Right cardiac atrium (tissue), 5 donors: ENCODE measurements at places on chromosomes 12 and 14. TPM values are rescaled to one million over a fixed set of nuclear protein-coding genes. Genes with fewer than 3 reads are reported as not detected.

The PSMC1 gene
- total RNA-seq: 120 TPM

The AP5M1 gene
- total RNA-seq: 51.2 TPM

The PLEKHA5 gene
- 83.5 TPM for total RNA-seq

DNA sequence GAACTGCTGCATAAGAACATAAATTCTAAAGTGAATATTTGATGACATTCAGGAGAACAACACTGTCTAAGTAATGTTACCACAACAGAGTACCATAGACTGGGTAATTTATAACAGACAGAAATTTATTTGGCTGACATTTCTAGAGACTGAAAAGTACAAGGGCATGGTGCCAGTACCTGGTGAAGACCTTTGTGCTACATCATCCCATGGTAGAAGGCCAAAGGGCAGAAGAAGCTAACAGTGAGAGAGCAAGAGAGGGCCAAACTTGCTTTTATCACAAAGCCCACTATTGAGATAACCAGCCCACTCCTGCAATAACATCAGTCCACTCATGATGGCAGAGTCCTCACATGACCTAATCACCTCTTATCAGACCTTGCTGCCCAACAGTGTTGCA, 88.8 kb downstream of the FIGNL2 start:
- no peak for DNase-seq

- DNase-seq: no peak
Measured at GRCh38 chr14:35088514-35088913, 33.3 kb downstream of the PPP2R3C start.

DNA sequence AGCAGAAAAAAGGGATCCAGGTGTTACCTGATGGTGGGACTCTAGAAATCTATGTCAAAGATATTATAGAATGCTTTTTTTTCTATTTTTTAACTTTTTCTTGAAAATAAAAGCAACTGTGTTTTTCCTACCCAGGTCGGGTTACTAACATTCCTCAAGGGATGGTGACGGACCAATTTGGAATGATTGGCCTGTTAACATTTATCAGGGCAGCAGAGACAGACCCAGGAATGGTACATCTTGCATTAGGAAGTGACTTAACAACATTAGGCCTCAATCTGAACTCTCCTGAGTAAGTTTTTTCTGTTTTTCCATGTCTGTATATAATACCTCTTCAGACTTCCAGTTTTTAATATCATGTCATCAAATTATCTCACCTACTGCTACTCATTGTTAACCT, 27.6 kb upstream of the KCNMB4 start:
- no peak for DNase-seq

GRCh38 chr12:46237371-46238045, 31.3 kb downstream of the SLC38A1 start:
- no peak for DNase-seq

GRCh38 chr12:113241191-113242025, 20.1 kb downstream of the TPCN1 start:
- DNase-seq: no peak

DNA sequence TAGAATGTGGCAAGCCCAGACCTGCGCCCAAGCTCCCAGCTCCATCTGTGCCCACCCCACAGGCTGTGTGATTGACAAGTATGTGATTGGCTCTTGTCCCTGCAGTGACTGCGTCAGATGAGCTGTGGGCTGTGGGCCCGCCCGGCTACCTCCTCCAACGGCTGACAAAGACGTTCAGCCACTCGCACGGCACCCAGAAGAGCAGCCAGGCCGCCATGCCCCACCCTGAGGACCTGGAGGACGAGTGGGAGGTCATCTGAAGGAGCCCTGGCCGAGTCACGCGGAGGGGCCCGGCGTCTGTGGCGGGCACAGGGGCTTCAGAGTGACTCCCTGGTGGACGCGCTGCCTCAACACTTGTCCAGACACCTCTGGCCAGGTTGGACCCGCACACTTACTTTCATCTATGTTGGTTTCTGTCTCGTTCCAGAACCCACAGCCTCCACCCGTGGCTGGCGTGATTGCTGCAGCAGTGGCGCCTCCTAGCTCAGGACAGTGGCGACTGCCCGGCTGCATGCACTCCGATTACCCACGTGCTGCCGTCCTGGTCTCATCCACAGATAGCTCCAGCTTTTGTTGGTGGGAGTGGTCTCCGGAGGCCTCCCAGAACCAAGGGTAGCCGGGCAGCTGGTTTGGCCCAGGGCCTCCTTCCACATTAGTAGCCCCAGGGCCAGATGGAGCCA, 11.4 kb downstream of the ANKRD9 start:
- peak; percentile 57 for DNase-seq

DNA sequence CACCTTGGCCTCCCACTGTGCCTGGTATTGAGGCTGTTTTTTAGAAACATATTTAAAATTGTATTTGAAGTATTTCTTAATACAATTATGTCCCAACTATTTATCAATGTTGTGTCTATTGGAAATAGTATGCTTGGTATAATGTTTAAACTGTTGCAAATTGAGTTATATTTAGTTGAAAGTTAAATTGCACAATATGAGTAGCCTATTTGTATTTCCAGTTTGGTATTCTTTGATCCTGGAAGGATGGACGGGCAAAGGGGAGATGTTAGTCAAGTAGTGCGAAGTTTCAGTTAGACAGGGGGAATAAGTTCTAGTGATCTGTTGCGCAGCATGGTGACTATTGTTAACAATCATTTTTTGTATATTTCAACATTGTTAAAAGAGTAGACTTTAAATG, 111.5 kb downstream of the NUBPL start:
- no peak for DNase-seq

GRCh38 chr12:84911271-84912197, 1.1 kb downstream of the SLC6A15 start:
- DNase-seq: peak; percentile 68

DNA sequence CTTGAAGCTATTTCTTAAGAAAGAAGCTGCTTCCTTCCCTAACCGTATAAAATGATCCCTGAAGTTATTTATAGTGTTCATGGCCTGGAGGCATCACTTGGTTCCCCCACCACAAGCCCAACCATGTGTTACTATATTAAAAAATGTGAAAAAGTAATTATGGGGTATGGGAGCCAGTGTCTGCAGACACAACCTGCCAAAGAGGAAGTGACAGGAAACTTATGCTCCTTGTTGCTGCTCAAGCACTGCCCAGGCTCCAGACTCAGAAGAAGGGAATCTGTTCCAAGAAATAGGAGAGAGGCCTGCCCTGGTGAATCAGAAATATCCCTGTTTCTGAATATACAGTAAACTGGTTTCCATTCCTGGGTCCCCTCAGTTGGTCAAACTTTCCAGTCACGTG, 217.2 kb upstream of the BMP4 start:
- no peak for DNase-seq
